ENCODE measurements at places on chromosomes 2 and 18.
A peak's percentile ranks its signal among the peaks of the same experiment; 100 is the strongest.

DNA sequence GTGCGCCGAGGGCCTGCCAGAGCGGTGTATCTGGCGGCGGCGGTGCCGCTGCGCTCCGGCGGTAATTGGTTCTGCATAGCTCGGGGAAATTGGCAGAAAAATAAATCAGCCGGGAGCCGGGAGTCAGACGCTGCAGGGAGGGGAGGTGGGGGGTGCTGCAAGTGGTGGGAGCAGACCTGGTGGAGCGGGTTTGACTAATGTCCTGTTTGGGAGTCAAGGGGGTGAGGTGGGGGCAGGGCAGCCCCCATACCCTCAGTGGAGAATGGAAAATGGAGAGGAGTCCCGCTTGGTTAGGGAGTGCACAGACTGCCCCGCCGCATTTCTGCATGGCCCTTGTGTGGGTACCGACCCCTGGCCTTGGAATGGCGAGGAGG lies 107.3 kb downstream of the DYSF start:
- no peak for DNase-seq

- DNase-seq, result no peak
Observed at GRCh38 chr2:8422450-8422800, 259.4 kb upstream of the ID2 start.

DNA sequence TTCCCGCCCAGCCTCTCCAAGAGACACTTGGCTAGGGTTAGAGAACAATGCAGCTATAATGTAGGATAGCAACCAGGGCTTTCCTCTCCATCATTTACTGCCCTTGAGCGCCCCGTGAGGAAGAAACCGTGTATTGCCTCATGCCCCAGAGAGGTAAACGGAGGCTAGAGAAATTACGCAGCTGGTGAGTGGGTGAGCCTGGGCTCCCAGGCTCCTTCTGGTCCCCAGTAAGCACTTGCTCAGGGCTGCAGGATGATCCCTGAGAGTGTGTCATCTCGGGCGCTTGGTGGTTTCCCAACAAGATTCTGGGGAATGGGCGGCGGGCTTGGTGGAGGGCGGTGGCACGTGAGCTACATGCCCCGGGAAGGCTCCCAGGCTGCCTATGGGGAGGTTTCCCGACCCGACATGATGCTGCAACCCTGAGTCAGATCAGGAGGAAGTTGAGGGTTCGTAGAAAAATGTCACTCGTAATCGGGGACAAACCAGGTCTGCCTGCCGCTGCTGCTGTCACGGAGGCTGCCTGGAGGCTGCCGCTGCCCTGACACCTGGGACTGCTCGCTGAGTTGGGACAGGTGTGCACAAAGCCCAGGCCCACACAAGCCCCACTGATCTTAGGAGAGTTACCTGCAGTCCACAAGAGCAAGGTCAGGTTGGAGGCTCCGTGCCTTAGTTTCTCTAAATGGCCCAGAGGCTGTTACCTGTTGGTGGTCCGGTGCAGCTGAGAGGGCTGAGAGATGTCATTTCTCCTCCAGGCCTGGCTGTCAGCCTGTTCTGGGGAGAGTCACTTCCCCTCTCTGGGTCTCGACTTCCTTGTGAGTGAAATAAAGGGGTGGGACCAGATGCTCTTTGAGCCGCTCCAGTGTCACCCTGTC lies at the start of gene GPR55:
Gene GPR55 (minus strand): TSS at position 773 of the 872 bp plus-strand sequence. CDS start 14,280 bp downstream, outside the sequence.
- DNase-seq, result peak; percentile 45

DNA sequence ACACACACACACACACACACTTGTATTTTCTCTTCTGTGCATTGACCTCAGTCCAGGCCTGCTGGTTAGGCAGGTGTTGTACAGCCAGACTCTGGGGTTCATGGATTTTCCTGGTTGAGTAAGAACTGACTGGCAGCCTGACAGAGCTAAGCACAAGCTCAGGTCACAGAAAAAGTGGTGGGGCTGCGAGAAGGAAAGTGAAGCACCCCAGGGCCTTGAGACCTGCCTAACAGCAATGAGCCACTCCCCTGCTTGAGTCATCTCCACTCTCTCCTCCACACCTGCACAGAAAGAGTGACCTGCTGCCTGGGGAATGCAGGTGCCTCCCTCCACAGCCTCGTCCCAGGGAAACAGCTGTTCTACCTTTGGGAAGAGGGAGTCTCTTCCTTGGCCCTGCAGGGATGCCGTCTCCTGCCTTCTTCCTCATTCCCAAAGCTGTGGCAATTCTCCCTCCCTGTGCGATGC lies 91.4 kb upstream of the LGALSL start:
- DNase-seq, result no peak
